Activated CD4-positive, alpha-beta T cell treated with anti-CD3 and anti-CD28 coated beads for 48 hours (primary cell): ENCODE measurements at places on chromosomes 7 and 10.

GRCh38 chr10:108567899-108568752 is 1355.2 kb downstream of the XPNPEP1 start:
- no peak for DNase-seq

DNA sequence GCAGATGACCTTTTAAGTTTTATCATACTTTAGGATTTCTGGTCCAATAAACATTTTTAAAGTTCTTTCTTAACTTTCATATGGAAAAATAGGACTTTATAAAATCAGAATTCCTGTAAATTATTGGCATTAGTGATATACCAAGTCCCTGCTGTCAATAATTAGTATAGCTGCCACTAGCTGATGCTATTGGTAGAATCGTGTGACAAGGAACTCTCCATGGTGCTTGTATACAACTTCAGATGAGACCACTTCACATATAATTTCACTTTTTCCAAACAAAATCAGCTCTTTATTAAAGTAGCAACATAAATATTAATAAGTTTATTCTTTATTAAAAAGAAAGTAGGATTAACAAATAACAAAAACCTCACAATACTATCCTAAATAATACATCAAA is 49.9 kb downstream of the ZNF800 start:
- no peak for DNase-seq

DNA sequence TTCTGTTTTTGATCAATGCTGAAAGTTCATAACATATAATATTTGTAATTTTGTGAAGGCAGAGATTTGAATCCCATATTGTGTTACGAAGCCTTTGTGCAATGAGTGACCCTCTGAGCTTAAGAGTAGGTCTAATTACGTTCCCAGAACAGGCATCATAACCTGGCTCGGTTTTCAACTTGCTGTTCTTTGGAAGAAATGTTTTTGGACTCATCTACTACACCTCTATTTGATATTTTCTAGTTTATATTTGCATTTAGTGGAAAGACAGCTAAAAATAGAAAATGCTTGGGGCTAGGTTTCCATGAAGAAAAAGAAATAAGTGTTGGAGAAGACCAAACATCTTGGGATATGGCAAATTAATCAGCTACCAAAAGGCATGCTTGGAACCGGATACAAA is 234.8 kb downstream of the AGMO start:
- no peak for DNase-seq

DNA sequence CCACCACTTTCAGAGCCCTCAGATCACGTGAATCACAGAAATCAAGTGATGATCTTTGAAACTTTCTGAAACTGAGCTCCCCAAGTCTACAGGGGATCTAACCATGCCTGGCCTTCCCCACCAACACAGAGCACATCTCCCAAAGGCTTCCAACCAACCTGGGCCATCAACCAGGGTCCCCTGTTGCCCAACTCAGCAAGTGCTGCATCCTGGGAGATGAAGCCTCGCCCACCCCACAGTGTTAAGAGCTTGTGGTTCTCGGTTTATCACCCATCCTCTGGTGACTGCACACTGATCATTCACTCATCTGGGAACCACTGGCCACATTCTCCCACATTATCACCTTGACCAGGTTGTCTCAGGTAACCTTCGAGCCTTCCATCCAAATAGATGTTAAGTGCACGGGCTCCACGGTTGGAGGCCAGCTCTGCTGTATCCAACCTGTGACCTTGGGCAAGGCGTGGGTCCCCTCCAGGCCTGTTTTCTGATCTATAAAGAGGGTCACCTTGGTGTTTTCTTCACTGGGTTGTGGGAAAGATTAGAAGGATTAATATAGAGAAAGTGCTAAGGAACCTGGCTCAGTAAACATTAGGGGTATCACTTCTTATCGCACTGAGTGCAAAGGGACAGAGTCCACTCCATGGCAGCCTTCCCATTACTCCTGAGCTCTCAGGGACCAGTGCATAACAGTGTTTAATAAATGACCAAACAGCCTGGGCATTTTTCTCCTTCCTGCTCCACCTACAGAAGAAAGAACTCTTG is 3.6 kb downstream of the ZNF488 start:
- no peak for DNase-seq

DNA sequence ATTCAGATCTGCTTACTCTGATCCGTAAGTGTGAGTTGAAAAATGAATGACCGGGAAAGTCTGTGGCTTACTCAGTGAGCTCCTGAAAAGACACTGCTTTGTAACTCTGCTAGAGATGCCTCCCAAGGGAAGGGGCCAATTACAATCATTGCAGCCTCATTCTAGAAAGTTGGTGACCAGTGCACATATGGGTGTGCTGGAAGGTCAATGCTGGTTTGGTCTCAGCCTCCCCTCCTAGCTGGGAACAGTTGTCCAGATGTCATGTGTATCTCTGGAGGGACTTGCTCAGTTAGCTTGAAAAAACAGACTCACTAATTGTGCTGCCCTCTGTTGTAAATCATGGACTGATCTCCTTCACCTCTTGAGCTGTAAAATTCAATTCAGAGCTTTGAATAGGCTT is 405.0 kb downstream of the ADRA2A start:
- no peak for DNase-seq

DNA sequence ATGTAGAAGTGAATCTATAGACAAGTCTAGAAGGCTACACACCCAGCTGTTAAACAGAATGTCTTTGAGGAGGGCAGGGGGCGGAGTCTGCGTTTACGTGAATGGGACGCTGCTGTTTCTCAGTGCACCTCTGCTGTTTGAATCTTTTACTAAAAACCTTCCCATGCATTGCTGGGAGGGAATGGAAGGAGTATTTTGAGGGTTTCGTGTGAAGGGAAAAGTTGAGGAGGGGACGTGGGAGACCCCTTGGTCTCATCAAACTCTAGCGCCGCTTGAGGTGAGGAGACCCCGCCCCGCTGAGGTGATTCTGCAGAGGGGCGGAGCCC is 492 bp upstream of the VCL start:
- DNase-seq, result peak; percentile 78

DNA sequence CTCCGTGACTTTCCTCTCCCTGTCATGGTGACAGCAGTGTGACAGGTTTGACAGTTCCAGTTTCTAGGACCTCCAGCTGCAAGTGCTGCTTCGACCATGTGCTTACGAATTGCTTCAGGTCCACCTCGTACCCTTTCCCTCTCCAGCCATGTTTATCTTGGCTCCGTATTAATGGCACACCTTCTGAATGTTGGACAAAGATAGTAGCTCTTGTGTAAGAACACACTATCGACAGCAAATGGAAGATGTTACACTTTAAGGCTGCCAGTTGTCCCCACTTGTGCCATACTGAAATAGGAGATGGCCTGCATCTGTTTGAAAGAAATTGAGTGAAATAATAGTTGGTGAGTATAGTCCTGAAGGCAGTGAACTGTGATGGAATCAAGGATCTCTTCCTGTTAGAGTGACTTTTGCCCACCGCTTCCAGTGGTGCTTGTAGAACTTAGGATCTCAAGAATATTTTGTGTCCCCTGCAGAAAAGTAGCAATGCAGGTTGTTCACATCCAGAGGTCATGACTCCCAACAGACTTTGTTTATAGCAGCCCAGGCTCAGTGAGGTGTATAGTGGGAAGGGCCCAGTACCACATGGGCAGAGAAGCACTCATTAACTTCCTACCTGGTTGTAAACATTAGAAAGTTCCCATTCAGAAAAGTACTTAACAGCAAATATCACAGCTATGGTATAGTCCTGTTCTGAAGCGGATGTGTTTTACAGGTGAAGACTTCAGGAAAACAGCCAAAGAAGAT is 629.7 kb upstream of the GALNT17 start:
- no peak for DNase-seq

DNA sequence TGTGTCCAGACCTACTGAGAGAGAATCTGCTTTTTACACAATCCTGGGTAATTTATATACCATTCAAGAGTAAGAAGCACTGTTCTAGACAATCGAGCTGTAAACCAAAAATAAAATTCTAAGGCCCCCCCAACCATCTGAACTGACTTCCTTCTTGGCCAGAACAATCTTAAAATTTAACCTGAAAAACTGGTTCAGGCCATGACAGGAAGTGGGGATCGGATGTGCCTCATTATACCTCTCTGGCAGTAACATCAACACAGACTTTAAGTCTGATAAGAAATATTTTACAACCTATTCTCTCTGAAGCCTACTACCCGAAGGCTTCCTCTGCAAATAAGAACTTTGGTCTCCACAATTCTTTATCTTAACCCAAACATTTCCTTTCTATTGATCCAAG is 75.2 kb upstream of the KIF5B start:
- DNase-seq, result no peak

DNA sequence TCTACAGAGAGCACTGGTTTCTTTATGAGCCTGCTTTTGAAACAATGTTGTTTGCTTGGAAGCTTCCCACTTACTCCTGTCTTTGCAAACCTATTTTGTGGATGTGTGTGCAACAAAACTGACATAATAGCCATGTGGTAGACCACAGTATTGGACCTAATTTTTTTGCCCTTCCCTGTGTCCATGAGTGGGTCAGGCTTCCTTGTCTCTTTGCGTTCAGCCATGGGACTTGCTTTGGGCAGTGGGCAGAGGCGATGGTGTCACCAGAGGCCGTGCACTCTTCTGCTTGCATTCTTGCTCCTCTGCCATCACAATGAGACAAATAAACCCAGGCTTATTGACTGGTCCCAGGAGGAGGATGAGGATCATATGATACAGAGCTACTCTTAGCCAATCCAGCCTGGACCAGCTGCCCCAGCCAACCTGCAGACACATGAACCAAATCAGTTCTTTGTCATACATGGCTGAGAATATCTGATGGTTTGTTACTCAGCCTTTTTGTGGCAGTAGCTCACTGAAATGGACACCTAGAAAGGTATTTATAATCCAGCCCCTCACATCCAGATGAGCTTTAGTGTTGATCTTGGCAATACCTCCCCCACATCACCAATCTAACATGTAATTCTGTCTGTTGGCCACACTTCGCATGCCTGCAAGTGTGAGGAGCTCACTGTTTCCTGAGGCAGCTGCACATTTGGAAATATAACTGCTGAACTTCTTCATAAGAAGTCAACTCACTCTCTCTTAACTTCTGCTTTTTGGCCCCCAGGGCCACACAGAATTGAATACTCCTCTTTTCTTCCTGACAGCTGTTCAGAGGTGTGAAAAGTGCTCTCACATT is 427.8 kb upstream of the ZMIZ1 start:
- no peak for DNase-seq

DNA sequence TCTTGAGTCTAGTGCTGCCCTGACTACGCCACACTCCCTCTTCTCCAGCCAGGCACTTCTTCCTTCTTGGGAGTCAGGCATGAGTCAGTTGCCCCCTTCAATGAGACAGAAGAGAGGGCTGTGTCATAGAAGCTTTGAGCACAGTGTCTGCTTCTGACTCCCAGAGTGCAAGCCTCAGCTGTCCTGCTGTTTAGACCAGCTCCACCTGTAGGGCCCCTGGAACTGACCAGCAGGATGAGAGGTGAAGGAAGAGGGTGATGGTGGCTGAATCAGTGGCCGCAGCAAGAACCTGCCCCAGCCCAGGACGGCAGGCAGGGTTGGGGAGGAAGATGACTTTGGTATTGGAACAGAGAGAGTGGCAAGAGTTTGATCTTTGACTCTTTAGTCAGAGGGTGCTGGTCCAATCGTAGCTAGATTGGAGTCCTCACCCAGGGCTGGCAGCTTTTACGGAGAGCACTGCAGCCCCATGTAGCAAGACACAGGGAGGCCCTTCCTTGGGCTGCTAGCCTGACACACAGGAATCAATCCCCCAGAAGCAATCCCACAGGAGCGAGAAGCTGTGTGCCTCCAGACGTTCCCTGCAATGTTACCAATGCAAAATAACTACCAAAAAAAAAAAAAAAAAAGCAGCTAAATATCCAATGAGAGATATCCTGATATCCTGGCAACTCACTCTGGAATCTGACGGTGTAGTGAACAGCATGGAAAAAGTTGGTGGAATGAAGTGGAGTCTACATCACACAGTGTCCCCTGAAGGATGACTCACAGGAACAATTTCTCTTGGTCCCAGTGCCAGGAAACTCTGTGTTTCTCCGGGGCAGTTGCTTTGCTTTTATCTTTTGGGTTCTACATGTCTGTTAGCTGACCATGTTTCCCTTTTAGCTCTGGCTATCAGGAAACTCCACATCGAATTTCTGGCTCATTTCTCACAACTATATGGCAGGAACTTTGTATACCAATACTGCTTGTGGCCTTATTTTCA is 6.9 kb downstream of the C10orf62 start:
- no peak for DNase-seq

- no peak for DNase-seq
Observed at GRCh38 chr7:142431491-142431890, 173.6 kb upstream of the PRSS58 start.

DNA sequence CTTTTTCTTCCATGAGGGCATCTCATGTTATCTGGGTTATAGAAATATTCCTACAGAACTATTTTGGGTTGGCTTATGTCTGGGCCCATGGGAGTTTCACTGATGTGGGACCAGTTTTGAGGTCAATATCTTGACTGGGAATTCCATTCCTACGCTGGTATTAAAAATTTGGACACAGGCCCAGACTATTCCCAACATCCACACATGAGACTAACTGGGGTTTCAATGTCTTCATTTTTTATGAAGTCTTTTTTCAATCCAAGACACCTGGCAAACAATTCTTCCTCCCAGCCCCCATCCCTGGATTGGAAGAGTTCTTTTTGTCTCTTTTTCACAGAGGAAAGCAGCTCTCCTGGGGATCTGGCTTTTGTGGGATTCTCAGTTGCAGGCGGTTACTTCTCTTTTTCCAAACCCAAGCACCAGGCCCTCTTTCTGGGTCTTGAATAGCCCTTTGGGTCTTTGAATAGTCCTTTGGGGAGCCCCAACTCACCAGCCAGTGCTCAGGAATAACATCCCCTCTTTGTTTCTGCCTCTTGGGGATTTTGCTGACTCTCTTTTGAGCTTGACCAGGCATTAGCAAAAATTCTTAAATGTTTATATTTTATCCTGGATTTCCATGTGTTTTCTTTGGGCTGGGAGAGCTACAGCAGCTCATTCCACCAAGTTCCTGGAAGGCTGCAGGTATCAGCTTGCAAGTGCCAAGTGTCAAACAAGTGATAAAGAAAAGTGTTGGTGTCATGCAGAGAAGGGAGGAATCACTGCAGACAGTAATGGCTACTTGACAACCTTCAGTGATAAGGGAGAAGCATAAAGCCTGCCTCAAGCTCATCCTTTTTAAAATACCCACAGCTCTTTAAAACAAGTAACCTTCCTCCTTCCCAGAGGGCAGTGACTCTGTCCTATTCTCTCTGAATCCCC is 234.3 kb downstream of the ADAM12 start:
- no peak for DNase-seq

GRCh38 chr10:3853016-3853415 is 68.0 kb upstream of the KLF6 start:
- DNase-seq, result no peak

GRCh38 chr10:30200017-30200415 is 140.6 kb upstream of the JCAD start:
- DNase-seq, result no peak

GRCh38 chr10:49690698-49691356 is 11.4 kb downstream of the C10orf53 start:
- no peak for DNase-seq

DNA sequence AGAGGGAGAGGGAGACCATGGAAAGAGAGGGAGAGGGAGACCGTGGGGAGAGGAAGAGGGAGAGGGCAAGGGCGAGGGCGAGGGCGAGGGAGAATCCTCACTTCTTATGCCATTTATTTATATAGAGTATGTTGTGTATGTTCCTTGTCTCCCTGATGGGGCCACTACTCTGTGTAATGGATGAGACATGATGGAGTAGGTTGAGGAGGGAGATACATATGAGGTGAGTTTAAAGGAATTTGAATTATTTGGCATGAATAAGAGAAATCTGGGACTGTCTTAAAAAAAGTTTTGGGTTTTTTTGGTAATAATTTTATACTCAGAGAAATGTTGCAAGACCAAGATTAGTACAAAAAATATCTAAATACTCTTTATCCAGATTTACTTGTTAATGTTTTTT is 20.1 kb downstream of the CCSER2 start:
- no peak for DNase-seq

GRCh38 chr10:25766687-25767221 is 167.3 kb upstream of the MYO3A start:
- no peak for DNase-seq
